Activated CD8-positive, alpha-beta memory T cell treated with anti-CD3 and anti-CD28 coated beads for 1 hour (primary cell): ENCODE measurements at places on chromosomes 4 and X.

GRCh38 chrX:38473701-38474100 lies 87.6 kb upstream of the TSPAN7 start:
- DNase-seq: no peak

- no peak for DNase-seq
These were observed 179.6 kb upstream of the TENM3 start for GRCh38 chr4:182063651-182064050.

DNA sequence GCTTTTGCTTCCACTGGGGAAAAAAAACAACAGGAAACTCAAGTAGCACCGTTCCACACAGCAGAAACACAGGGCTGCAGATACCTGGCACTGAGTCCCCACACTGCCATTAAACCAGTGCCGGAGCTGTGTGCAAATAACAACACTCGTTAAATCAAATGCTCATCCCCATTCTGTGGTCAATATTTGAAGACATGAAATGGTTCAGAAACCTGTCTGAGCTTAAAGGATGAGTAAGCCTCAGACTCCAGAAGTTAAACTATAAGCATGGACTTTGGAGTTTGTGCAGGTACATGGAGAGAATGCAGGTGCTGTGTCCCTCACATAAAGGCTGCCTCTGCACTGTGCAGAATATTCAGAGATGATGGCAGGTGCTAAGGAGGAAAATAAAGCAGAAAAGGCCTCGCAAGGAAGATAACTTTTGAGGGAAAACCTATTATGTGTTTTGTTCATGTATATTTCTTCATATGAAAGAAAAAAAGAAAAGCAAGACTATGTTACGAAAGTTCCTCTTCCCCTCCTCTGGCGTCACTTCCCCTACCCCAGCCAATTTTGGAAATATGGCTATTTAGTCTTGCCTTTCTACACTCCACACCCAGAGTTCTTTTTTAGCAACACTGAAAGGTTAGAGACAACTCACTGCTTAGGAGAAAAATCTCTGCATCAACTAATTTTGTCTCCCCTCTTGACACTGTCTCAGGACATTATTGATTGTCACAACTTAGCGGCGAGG lies 4.6 kb downstream of the MPP1 start:
- no peak for DNase-seq

GRCh38 chr4:45442466-45442865 lies 681.4 kb downstream of the GABRG1 start:
- DNase-seq: no peak

GRCh38 chr4:9811806-9812205 lies 30.4 kb downstream of the DRD5 start:
- DNase-seq: no peak

DNA sequence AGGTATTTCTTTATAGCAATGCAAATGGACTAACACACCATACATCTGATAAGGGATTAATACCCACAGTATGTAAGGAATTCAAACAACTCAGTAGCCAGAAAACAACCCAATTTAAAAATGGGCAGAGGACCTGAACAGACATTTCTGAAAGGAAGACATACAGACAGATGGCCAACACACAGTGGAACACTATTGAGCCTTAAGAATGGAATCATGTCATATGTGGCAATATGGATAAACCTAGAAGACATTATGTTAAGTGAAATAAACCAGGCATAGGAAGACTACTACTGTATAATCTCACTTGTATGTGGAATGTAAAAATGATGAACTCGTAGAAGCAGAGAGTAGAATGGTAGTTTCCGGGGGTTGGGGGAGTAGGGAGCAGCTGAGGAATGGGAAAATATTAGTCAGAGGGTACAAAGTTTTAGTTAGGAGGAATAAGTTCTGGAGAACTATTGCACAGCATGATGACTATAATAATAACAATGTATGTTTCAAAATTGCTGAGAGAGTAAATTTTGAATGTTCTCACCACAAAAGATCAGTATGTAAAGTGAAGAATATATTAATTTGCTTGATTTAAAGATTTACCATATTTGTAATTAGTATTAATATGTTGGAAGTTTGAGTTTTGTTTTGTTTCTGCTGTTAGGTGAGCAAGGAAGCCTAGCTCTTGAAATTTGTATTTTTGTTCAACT lies 25.2 kb downstream of the WDR44 start:
- no peak for DNase-seq

- DNase-seq: no peak
These were observed 68.5 kb upstream of the MAP9 start for GRCh38 chr4:155445306-155445705.

- DNase-seq: no peak
These were observed 102.4 kb downstream of the CLNK start for GRCh38 chr4:10582059-10582686.
